ENCODE measurements at places on chromosomes 4 and X.

DNA sequence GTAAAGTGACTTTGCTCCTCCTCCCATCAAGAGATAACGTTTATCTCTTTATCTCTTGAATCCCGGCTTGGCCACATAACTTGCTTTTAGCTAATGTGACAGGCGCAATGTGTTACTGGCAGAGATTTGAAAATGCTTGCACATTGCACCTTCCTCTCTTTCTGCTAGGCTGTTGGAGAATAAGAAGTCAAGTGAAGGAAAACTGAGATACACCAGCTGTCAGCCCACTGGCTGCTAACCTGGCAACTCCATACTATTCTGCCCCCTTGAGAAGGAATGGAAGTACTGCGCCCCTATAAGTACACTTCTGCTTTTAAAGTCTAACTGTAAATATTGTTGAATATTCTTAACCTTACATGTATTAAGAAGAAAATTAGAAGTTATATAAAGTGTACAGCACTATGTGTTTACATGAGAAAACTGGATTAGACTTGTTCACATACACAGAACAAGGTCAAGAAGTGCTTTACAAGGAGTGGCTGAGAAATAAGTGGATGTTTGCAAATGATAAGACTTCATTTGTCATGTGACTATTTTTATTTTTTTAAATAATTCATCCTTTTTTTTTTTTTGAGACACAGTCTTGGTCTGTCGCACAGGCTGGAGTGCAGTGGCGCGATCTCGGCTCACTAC, 424.5 kb upstream of the CTSO start:
- no peak for DNase-seq

GRCh38 chr4:73704314-73705055, 35.9 kb upstream of the CXCL8 start:
- DNase-seq: peak; percentile 24

GRCh38 chr4:80767944-80768343, 262.6 kb upstream of the BMP3 start:
- DNase-seq: no peak

DNA sequence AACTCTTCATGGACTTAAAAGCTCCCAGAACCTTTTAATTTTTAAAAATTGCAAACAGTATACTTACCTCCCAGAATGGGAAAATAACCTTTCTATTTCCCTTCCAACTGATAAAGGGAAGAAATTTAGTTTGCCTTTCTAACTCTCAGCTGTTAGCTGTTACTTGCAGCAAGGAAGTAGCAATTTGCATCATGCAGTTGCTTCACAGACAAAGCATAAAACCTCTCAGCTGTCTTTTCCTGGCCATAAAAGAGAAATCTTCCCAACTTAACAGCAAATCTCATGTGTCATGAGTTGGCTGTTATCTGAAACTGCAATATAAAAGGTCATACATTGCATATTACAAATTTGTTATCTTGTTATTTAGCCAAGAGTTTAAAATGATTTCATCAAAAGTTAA, 18.4 kb downstream of the C4orf17 start:
- peak; percentile 2 for DNase-seq

DNA sequence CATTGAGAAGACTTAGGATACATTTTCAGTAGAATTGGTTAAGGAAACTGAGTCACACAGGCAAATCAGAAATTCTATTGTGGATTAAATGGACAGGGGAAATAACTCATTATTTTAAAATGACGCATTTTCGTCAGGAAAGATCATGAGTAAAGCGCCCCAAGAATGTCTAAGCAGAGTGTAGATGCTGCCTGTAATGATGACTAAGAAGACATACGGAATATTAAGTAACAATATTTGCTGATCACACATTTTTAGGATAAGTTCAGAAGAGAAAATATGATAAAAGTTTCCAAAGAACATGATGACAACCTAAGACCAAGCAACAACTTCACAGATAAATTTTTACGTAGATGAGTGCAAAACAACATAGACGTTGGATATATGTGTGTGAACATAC, 596.3 kb upstream of the TENM3 start:
- no peak for DNase-seq

- DNase-seq: no peak
Observed at GRCh38 chr4:90069151-90069550, 58.0 kb upstream of the CCSER1 start.

DNA sequence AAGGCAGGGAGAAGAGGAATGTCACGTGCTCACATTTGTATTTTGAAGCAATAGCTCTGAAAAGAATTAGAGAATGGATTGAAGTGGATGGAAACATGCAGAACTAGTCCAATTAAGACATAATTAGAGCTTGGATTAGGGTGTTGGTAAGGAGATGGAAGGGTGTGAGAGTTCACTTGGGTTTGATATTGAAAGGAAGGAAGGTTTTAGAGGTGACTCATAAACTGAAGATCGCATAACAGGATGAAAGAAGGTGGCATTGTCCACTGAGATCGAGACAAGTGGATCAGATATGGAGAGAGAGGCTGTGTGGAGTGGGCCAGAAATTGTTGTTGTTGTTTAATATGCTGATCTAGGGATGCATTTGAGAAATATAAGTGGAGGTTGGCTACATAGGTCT, 244.0 kb upstream of the SMIM31 start:
- no peak for DNase-seq

DNA sequence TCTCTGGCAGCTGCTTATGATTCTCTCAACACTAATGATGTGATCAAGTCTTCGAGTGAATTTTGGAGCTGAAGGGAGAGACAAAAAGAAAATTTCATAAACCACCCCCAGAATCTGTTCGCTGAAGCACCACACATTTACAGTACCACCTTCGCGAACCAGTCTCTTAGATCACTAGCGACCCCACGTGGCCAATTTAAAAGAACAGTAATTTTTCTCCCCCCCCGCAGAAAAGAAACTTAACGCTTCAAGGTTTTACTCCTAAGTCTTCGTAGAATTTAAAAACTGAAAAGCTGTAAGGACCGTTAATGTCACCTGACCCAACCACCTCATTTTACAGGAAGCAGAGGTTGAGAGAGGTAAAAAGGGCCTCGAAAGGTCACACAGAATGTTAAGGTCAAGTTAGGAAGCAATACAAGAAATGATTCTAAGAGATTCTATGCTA, 187.5 kb downstream of the QDPR start:
- peak; percentile 86 for DNase-seq

GRCh38 chr4:38868059-38868960, 704 bp downstream of the FAM114A1 start:
- peak; percentile 70 for DNase-seq

GRCh38 chrX:51420610-51421009, 75.8 kb downstream of the NUDT11 start:
- DNase-seq: peak; percentile 71

DNA sequence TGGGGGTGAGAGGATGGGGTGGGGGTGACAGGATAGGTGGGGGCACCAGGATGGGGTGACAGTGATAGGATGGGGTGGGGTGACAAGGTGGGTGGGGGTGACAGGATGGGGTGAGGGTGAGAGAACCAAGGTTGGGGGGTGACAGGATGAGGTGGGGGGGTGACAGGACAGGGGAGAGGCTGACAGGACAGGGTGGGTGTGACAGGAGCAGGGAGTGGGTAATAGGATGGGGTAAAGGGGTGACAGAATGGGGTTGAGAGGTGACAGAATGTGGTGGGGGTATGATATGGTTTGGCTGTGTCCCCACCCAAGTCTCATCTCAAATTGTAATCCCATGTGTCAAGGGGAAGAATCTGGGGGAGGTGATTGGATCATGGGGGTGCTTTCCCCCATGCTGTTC, 26.0 kb downstream of the RNF212 start:
- DNase-seq: no peak

- DNase-seq: peak; percentile 45
Observed at GRCh38 chr4:15232366-15233263, 195.2 kb upstream of the C1QTNF7 start.

- DNase-seq: peak; percentile 22
Observed at GRCh38 chrX:40504801-40505605, 75.8 kb upstream of the ATP6AP2 start.

DNA sequence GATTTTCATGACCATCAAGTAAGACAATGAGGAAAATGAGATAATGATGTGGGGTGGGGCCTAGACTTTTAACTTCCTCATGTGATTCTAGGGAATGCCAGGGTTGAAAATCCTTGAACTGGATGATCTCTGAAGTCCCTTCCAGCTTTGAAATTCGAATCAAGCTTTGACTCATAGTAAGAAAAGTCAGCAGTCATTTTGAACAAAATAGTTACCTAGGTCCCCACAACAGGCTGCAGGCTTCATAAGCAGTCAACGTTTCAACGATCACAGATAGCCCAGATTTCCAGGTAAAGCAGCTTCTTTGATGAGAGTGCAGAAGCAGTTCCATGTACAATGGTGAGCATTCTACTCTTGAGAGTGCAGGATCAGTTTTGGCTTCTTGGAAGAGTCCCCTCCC, 93.7 kb downstream of the GRIA3 start:
- no peak for DNase-seq

GRCh38 chr4:17085416-17085815, 187.0 kb upstream of the LDB2 start:
- DNase-seq: no peak

- DNase-seq: no peak
Observed at GRCh38 chr4:10172278-10172921, 55.8 kb upstream of the WDR1 start.

DNA sequence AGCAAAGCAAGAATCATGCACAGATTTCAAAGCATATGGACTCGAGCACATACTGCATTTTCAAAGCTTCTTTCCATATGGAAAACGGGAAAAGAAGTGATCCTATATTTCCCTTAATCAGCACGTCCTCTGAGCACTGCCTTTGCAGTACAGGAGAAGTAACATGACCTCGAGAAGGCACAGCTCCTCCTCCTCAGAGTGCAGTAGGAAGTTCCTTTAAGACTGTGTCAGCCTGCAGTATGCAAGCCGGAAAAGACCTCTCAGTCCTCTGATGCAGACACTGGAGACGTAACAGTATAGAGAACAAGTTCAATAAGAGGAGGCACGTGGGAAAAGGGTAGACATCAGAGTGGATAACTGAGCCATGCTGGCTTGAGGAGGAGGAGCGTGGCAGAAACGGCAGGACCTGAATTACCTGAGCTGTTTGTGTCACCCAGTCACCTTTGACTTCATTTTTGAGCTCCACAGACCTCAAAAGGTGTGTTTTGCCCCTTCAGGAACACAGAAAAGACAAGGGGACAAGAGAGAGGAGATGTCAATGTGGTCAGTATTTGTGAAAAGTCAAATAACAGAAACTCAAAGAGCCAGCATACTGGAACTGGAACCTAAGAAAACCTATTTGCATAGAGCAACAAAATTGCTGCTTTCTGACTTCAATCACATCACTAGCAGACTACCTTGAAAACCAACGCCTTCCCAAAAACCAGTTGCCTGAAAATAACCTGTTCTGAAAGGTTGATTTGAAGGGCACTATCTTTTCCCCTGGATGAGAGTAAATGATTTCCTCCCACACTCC, 20.8 kb downstream of the IRF2 start:
- peak; percentile 51 for DNase-seq

DNA sequence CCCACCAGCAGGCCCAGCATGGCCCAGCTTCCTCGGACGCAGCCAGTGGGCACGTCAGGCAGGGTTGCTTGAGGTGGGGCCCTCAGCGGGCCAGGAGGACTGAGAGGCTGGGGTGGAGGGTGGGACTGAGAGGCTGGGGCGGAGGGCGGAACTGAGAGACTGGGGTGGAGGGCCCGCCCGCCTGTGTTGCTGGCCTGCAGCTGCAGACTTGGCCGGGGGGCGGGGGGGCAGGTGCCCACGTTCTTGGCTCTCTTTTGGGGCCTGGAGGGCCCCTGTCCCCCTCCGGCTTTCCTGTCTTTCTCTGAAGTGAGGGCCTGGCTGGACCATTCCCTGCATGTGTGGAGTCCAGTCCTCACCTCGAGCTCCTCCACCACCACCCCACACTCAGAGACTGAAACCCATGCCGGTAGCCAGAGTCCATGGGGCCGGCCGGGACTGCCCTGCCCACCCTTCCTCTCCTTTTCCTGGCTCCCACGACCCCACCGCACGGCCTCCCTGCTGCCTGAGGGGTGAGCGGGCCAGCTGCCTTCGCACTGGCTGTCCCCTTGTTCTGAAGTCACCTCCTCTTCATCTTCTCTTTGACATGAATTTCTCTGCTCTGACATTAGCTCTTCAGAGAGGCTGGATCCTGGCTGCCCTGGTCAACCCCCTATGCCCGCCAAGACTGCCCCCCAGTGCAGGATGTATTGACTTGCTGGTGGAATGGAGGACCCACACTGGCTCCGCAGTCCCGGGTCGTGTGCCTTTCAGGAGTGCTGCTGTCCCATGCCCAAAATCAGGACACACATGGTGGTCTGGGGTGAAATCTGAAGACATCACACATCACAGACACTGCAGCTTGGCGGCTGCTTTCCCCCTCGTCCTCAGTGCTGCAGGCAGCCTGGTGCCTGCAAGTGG, 10.1 kb upstream of the NKX1-1 start:
- DNase-seq: no peak

DNA sequence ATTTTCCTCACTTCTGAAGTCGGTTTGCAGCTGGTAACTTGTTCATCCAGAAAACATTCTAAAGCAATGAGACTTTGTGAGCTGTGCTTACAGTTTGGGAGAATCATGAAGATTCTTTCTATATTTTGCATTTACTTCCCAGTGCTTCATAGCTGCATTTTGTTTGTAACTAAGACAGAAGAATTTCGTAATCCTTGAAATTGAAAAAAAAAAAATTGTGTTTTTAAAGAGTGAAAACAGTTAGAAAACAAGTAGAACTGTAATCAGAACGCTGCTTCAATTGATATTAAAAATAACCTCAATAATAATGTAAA, 392.4 kb downstream of the UNC5C start:
- no peak for DNase-seq

DNA sequence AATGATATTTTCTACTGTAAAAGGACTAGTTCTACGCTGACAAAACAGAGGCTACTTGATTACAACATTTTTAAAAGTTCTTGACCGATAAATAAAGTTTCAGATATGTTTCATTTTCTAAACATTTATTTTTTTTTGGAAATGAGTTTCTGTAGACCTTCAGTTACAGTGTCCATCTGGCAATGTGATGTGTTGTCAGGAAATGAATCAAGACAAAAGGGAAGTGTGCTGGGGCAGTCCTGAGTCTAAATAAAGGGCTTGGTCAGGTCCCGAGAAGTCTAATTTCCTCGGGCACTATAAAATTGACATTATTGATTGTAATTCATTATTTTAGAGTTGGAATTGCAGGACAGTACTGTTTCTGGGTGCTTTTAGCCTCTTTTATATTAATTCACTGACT, 57.0 kb upstream of the FTHL17 start:
- no peak for DNase-seq

- DNase-seq: no peak
Observed at GRCh38 chr4:153922148-153922547, 133.3 kb upstream of the SFRP2 start.

Data from eye (tissue), 1 donor.